ENCODE measurements at places on chromosomes 2 and 18.
A peak's percentile ranks its signal among the peaks of the same experiment; 100 is the strongest.

DNA sequence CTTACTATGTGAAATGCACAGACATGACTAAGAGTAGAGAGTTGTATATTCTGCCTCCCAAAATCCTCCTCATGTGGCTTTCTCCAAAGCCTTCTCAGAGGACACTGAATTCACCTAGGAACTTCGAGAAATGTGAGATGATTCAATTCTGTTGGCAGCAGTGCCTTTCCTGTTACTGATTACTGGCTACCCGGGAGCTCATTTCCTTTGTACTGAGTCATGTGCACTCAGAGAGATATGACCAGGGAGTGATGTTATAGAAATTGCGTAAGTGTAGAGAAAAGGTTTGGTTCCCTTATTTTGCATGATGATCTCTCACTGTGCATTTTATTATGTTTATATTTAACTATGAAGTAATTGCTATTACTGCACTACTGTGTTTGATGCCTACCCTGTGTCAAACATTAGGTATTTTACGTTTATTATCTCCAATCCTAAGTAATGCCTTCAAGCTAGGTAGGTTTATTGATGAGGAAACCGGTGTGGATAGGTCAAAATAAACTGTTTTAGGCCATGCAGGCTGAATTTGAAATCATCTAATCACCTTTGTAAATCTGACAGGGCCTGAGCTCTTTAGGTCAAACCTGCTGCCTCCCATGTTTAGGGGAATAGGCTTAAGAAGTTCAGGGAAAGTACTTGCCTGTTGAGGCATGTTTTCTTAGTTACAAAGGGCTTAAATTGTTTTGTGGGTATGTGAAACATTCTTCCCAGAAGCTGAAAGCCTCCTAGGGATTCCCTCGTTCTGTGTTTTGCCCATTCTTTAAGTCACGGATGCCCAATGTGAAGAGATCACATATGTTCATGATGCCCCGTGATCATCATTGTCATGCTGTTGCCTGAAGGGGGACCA, 86.8 kb downstream of the FMNL2 start:
- peak; percentile 77 for DNase-seq

DNA sequence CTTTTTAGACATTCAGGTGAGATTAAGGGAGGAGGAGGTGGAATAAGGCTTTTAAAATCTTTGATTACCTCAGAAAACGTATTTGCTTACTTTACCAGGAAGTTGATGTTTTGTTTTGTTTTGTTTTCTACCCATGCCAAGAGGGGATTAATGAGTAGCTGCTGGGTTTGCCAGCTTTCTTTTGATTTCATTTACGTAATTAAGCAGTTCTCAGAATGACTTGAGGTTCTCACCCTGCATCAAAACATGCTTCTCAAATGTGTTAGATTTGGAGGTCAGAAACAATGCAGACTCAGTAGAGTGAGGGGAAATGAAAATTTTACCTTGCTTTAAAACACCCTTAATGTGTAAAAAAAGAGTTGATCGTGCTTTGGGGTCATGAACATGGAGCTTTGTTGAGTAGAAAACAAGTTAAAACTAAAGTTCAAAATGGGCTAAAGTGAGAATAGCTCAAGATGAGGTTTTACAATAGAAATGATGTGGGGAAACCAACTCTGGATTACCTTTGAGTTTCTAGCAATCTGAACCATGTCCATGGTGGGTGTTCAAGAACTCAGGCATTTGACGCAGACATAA, 217.1 kb upstream of the EPAS1 start:
- no peak for DNase-seq

GRCh38 chr18:13222856-13223281, 4.3 kb downstream of the LDLRAD4 start:
- no peak for DNase-seq

GRCh38 chr2:51597086-51597485, 565.2 kb upstream of the NRXN1 start:
- no peak for DNase-seq

GRCh38 chr2:43136876-43137275, 89.5 kb downstream of the ZFP36L2 start:
- DNase-seq: no peak

GRCh38 chr18:62249478-62250097, 62.5 kb downstream of the RELCH start:
- peak; percentile 31 for DNase-seq

GRCh38 chr2:30590407-30590806, 143.4 kb downstream of the LCLAT1 start:
- DNase-seq: no peak

- peak; percentile 51 for DNase-seq
Measured at GRCh38 chr2:54772110-54772509, 48.6 kb downstream of the EML6 start.

DNA sequence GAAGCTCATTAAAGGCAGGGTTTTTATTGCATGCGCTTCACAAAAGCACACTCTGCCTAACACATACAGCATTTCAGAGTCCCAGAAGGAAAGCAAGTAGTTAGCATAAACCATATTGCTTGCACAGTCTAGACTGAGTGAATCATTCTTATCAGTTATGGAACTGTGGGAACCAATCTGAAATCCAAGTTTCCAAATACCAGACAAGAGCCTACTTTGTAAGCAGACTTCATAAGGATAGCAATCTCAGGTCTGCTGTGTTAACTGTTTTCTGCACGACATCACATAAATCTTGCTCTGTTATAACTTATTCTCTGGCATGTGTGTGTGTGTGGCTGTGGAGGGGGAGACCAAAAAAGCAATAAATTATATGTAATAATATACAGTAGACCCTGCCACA, 608.1 kb upstream of the REG3G start:
- no peak for DNase-seq

DNA sequence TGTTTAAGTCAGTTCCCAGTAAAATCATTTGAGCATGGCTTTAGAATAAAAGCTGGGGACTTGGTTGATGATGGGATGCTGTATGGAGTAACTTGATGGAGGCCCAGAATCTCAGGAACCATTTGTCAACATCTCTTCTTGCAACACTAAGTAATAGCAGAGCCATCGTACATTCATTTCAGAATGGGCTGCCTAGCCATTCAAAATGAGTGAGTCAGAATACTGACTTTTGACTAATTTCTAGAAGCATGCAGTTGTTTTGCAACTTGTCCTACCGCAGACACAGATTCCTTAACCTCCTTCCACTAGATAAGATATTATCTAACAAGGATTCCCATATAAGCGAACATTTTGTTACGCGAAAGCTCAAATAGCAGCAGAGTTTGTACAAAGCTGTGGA, 229.5 kb downstream of the CNTNAP5 start:
- no peak for DNase-seq

GRCh38 chr18:39549144-39549543, 1983.5 kb upstream of the CELF4 start:
- no peak for DNase-seq

DNA sequence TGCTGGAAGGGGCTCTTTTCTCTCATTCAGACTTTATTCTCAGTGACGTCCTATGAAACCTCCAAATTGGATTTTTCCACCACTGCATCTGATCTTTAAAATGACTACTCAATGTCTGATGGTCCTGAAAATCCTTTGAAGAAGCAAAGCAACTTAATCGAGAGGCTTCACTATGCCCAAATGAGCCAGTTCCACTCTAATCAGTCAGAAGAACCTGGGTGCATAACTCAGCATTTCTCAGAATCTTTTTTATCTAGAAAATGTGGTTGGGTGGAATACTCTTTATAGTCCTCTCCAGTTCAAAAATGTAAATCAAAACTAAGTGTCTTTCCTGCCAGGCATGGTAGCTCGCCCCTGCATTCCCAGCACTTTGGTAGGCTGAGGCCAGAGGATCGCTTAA, 60.7 kb downstream of the PRELID3A start:
- no peak for DNase-seq

GRCh38 chr18:58726671-58727070, 55.4 kb downstream of the MALT1 start:
- no peak for DNase-seq

DNA sequence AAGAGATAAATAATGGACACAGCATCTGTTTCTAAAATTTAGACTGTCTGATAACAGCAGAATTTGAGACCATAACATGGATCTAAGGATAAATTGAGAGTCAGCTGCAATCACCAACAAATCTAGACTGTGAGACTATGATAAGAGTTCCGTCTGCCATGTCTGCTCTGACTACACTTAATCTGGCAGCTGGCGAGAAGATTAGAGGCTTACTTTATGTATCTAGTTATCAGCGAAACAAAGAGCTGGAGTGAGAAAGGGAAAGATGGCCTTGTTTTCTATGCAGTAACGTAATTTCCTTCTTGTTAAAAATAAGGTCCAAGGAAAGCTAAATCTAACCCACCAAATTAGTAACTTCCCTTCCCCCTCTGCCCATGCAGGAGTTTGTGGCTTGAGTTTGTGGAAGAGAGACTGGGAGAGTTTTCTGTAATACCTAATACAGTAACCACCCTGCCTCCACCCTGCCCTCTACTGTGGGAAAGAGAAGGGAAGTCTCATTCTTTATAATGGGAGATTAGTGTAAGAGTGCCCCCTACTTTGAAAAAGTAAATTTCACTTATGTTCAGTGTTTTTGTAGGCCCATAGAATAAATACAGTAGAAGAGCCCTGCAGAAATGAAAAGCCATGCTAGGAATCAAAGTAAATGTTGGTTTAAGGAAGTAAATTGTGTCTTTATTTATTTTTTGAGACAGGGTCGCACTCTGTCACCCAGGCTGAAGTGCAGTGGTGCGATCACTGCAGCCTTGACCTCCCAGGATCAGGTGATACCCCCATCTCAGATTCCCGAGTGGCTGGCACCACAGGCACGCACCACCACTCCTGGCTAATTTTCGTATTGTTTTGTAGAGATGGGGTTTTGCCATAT, 27.5 kb downstream of the EML4 start:
- DNase-seq: peak; percentile 13

DNA sequence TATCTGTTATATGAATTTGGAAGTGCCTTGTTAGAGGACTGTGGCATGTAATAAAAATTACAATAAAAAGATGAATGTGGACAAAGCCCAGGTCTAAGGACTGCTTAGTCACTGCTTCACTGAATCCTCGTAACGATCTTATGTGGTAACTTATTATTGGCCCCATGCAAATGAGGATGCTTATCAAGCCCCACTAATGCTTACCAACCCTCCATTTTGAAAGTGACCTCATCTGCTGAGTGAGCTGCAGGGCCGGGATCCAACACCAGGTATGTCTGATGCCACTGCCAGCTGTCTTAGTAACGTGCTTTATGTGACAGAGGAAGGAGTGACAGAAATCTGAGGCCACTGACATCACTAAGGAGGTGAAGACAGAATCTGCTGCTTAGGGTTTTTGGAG, 65.3 kb upstream of the CCDC85A start:
- DNase-seq: no peak

GRCh38 chr2:196748123-196748522, 51.4 kb downstream of the GTF3C3 start:
- DNase-seq: no peak

DNA sequence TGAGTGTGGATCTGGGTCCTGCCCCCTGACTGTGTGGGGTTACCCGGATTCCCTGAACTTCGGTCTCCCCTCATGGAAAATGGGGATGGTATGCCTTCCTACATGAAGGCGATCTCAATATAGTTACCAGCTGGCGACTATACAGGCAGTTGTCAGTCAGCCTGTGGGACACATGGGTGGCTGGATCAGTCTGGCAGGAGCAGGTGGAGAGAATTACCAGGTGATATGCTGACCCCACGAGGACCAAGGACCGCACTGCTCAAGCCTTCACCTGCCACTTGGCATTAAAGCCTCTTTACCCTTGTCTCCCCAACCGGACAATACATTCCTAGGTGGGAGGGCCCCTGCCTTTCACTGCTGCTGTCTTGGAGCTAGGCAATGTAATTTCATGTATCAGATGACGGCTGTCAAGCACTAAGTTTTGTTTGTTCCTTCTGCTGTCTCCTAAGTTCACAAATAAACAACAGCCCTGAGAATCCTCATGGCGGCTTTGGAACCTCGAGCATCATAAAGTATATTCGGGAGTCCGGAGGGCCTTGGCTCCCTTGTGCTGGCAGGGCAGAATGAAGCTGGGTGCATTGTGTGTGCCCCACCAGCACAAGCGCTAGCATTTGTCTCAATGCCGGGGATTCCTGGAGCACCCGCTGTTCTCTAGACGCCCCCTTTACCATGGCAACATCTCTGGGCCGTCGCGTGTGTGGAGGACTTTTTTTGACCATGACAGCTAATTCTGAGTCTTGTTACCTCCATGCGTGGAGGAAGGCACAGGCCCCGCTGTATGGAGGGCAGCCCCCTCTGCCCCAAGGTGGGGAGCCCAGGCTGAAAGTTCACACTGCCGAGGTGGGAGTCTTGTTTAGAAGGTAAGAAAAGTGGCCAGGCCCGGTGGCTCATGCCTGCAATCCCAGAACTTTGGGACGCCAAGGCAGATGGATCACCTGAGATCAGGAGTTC, 48.6 kb downstream of the PDCL3 start:
- no peak for DNase-seq

DNA sequence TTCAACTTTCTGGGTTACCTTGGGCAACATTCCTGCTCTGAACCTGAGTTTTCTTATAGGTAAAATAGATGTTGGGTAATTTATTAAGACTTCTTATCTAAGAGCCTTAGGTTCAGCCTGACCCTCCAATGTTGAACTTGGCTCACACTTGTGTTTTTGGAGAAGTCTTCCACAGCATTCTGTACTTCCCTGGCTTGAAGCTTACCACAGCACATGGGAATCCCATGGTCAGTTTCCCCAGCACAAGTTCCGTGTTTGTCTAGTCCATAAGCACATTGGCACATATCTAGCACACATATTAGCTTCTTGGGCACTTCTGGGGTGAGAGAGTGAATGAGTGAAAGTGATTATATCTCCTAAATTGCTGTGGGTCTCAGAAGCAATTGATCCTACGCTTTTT, 782.5 kb upstream of the HS6ST1 start:
- no peak for DNase-seq

- DNase-seq: no peak
Measured at GRCh38 chr18:11990539-11990938, 9.2 kb downstream of the IMPA2 start.

DNA sequence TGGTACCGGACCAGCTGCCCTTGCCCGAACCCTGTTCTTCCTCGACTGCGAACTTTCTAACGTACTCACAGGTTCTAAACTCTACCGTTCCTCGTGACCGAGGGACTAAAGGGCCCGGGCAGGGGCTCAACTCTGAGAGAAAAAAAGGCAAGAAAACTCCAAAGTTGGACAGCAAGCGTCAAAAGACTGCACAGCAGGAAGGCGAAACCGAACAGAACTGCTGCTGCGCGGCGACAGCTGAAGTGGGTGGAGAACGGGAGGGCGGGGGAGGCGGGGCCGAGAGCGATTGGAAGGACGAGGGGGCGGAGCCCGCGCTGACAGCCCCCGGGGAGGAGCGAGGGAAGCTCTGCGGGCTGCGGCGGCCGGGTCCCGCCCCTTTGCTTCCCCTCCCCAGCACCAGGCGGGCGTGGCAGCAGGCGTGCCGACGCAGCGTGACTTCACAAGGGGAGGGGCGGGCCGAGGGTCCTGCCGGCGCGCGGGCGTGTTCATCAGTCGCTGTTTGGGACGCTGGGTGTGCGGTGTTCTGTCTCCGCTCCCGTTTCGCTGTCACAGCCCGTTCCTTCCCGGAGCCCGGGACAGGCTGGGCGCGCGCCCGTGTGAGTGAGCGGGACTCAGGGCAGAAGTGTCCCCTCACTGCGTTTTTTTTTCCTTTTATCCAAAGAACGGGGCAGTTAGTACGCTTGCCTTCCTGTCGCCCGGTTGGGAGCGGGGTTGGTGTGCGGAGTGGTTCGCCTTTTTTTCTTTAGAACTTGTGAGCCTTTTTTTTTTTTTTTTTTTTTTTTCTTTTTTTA, at the start of gene NABP1:
Gene NABP1 (plus strand): TSS at position 491 of the 791 bp plus-strand sequence. CDS start 479 bp downstream, outside the sequence.
- DNase-seq: peak; percentile 99

All from urothelium cell line (cell line).